Activated T-helper 1 cell treated with anti-CD3 and anti-CD28 coated beads, Interleukin-2, amount 50 U/mL, for 16 hours (primary cell): ENCODE measurements at places on chromosomes 6 and 20.

- DNase-seq: no peak
Measured at GRCh38 chr6:166708460-166708859, 81.4 kb upstream of the RPS6KA2 start.

GRCh38 chr6:158831571-158831970 is 12.4 kb upstream of the EZR start:
- no peak for DNase-seq

DNA sequence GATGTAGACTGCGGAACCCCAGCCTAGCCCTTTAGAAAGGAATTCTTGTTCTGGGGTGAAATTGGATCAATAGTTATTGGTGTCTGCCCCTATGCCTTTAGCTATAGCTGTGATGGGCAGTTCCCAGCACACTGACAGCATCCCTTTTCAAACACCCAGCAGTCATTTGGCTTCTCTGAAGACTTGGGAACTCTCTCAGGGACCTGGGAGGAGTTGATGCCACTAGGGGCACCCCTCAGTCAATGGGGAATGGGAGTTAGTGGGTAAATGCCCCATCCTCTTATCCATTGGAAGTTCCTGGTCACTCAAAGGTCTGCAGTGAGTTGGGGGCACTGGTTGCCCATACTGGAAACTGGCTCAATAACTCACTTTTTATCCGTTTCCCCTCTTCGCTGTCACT is 31.6 kb upstream of the CSNK2A1 start:
- DNase-seq: no peak

GRCh38 chr6:45423111-45423823 is 45.5 kb upstream of the SUPT3H start:
- peak; percentile 36 for DNase-seq

DNA sequence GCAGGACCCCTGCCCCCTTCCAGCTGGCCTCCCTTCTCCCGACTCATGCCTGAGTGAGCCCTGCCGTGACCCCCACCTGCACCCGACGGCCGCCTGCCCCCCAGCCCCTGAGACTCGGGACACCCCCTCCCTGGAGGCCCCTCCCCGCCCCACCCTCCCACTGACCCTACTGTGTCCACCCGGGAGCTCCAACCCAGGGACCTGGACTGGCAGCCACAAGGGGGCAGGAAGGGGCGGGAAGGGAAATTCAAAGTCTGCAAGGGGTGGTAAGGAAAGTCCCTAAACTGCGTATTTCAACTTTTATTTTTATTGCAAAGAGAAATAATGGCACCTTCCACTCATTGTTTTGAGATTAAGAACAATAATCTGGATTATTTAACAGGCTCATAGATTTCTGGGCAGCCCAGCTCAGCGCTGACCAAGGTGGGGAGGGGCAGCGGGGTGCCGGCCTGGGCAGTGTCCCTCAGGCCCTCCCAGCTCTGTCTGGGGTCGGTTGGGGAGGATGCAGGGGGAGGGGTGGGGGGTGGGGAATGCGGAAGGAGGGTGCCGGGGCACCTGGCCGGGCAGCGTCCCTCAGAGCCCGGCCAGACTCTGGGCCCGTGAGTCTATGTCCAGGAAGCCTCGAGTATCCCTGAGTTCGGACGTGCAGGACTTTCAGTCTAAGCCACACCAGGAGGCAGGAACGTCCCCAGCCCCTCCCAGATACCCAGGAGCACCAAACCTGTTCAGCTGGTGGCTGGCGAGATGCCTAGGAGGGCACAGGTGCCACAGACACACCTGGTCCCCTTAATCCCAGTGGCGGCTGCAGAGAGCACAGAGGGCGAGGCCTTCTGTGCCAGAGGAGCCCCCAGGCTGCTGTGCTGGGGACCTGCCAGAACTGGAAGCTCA is 1.3 kb upstream of the PTK6 start:
- no peak for DNase-seq

DNA sequence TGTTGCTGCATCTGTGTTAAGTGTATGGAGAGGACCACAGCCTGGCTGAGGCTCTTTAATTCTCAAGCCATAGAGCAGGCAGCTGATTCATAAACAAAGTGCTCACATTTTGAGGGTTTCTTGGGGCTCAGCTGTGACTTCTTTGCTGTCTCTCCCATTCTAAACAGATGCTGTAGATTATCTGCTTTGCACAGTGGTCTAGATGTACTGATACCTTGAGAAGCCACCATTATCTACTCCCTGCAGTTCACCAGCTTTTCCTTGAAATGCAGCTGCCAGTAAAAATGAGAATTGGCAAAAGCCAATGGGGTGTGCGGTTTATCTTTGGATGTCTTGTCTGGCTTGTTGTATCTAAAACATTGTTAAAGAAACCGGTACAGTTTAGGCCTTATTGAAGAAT is 5.2 kb upstream of the CNR1 start:
- DNase-seq: no peak

DNA sequence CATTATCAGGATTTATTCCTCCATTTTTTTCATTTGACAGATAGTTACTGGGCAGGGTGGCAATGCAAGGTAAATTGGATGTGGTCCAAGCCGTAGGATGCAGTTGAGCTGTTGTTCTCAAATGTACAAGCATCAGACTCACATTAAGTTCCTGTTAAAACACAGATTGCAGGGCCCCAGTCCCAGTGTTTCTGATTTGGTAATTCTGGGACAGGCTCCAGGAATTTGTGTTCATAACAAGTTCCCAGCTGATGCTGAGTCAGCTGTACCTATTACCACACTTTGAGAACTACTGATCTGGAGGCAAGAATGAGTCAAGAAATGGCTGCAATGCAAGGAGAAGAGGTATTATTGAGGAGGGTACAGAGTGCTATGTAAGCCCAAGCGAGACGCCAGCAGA is 11.7 kb downstream of the TMEM244 start:
- no peak for DNase-seq

DNA sequence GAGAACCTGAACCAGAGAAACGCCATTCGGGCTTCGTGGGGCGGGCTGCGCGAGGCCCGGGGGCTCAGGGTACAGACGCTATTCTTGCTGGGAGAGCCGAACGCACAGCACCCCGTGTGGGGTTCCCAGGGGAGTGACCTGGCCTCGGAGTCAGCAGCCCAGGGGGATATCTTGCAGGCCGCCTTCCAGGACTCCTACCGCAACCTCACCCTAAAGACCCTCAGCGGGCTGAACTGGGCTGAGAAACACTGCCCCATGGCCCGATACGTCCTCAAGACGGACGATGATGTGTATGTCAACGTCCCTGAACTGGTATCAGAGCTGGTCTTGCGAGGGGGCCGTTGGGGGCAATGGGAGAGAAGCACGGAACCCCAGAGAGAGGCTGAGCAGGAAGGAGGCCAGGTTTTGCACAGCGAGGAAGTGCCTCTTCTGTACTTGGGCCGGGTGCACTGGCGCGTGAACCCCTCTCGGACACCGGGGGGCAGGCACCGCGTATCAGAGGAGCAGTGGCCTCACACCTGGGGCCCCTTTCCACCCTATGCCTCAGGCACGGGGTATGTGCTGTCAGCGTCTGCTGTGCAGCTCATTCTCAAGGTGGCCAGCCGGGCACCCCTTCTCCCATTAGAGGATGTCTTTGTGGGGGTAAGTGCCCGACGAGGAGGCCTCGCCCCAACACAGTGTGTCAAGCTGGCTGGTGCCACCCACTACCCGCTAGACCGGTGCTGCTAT is 904 bp downstream of the B3GALT4 start:
- no peak for DNase-seq

- no peak for DNase-seq
Measured at GRCh38 chr20:17628101-17628841, 53.8 kb downstream of the RRBP1 start.

- no peak for DNase-seq
Measured at GRCh38 chr20:1034415-1034789, 32.3 kb upstream of the RSPO4 start.

DNA sequence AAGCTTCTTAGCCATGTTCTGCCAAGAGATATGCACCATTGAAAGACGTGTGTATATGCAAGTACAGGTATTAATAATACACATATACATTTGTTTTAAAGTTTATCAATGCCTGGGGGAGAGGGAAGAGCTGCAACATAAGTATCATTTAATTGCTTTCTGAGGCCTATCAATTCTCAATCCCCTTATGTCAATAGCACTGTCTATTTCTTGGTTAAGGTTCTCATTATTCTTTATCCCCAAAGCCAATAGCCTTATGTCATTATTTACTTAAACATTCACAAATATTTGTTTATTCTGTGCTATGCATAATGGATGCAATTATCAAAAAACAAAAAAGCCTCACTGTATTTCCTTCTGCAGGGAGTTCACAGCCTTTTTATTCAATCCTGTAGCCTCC is 350.3 kb upstream of the KCNQ5 start:
- DNase-seq: no peak

DNA sequence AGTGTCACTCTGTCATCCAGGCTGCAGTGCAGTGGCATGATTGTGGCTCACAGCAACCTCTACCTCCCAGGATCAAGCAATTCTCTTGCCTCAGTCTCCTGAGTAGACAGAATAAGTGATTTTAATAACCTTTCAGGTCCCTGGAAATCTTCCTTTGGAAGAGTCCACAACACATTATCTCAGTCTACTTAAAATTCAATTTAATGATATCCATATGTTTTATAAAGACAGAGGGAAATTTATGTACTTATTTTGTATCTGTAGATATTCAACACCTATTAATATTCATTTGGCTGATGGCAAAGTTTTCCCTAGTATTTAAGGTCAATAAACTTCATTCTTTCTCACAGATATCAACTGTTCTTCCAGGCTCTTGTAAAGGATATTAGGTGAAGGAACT is 881.4 kb upstream of the GJE1 start:
- no peak for DNase-seq

DNA sequence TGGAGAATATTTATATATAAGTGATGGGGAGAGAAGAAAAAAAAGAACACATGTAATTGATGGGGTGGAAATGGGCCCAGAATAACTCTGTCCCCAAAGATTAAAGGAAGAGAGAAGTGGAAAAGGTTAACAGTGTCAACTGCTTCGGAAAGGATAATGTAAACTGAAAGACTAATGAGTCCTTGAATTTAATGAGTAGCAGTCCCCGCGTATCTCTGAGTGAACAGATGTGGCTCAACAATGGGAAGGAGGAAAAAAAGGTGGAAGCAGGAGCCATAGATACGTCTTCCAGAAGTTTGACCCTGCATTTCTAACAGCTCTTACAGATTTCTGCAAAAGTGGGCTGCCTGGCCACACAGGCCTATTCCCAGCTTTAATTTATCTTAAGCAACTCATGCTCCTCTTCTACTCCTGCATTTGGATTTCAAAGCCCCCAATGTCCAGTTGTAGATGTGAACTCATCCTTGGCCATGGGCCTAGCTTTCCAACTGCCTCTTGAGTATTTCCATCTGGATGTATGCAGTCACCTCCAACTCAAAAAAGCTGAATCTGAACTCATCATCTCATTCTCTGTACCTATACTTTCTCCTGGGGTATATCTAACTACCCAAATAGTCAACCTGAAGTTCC is 61.3 kb downstream of the DST start:
- no peak for DNase-seq

- DNase-seq: no peak
Measured at GRCh38 chr6:148514091-148514845, 171.6 kb downstream of the SASH1 start.

DNA sequence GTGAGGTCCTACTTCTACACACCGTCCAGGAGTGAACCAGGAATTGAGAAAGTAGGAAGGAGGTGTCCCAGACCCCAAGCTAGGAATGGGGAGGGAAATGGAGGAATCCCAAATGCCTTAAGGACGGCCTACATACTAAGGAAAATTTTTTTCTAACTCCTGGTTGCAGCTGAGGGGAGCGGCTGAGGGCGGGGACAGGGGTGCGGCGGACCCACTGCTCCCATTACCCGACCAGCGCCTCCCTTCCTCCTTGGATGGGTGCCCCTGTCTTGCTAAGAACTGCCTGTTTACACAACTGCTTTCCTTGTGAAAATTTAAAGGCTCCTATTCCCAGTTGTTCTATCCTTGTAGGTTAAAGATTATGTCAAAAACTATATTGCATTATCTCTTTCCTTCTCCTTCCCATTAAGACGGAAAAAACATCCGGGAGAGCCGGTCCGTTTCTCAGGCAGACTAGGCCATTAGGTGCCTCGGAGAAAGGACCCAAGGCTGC is 699 bp upstream of the HSPA1B start:
- DNase-seq: no peak

GRCh38 chr6:107179004-107179403 is 63.7 kb upstream of the BEND3 start:
- DNase-seq: no peak

GRCh38 chr6:151010071-151010470 is 144.6 kb downstream of the MTHFD1L start:
- DNase-seq: no peak

DNA sequence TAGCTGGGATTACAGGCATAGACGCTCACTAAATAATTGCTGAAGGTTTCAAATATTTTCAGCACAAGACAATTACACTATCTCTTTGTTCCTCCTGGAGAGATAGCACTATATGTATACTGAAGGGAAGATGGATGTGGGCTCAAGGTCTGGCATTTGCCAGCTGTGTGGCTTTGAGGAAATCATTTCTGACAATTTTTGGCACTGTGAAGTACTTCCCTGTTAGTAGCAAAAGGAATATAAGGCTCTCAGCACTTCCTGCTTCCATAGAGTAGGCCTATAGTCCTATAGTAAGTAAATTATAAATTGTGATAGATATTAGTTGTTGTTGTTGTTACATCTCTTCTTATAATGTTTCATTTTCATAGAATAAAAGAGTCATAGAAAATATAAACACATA is 271.1 kb downstream of the SAMD5 start:
- DNase-seq: no peak

DNA sequence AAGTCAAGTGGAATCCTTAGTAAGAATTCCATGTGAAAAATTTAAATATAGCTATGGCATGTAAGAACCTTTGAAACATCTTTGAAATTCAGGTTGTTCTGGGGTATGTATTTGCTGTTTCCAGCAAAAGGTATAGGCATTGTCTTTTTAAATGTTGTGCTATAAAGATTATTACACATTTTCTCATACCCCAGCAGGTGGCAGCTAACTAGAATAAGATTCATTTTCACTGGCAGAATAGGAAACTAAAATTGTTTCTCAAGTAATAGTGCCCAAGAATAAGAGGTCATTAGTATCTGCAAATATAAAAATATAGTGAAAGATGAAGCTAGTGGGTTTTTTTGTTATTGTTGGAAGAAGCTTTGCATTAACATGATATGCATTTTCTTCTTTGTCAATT is 1.8 kb downstream of the GRIK2 start:
- no peak for DNase-seq

DNA sequence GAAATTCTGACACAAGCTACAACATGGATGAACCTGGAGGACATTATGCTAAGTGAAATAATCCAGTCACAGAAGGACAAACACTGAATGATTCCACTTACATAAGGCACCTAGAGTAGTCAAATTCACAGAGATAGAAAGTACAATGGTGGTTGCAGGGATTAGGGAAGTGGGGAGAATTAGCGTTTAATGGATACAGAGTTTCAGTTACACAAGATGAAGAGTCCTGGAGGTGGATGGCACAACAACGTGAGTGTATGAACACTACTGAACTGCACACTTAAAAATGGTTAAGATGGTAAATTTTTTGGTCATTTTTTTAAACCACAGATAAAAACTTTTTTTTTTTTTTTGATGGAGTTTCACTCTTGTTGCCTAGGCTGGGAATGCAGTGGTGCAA is 24.7 kb downstream of the MOCS3 start:
- no peak for DNase-seq
